ENCODE measurements at places on chromosomes 7 and 10.

DNA sequence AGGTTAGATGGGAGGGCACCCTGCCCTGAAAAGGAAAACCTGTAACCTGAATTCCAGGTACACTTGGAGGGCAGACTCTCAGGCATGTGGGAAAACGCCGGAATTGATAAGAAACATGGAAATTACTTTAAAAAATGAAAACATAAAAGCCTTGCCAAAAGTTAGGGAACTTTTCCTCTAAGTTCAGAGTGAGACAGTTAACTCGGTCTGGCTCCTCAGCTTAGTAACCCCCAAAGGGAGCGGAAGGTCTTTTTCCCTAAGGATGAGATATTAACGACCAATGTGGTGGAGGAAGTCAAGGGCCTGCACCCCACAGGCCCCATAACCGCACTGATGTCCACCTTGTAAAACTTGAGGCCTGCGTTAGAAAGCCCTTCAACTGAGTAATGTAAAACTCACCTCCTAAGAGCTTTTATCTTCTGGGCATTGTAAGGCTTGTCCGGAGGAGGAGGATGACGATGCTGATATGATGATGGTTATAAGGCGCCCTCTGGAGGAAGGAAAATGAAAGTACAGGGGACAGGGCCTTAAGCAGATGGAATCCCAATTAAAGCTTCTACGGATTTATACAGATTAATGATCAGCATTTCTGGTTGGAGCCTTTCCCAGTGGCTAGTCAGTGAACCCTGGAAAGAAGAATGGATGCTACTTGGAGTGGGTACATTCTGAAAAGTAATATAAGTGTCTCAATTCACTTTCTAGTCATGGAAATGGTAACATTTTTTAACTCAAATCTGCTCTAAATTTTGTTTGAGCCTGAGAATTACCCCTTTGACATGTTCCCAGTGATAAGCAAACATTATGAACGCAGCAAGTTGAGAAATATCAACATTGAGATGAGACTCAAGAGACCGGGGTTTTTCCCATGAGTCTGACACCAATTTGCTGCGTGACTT is 694 bp downstream of the COL1A2 start:
- no peak overlapping the region for H3K4me3 ChIP-seq
- H3K27ac ChIP-seq: no peak overlapping the region
- DNase-seq: peak; percentile 81
- H3K4me1 ChIP-seq: no peaks in the 10 kb centered on the region
- H3K27me3 ChIP-seq: no peaks in the 10 kb centered on the region

DNA sequence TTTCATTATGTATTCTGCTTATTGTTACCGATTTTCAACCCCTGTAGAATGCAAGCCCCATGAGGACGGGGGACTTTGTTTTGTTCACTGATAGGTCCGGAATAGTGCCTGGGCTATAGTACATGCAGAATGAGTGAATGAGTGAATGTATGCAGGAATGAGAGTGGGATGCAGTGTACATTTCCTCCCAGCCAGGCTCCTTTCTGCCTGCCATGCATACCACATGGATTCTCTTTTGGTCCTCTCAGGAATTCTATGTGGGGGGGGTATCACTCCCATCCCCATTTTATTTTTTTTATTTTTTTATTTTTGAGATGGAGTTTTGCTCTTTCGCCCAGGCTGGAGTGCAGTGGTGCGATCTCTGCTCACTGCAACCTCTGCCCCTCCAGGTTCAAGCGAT is 16.7 kb downstream of the TRIM56 start:
- H3K36me3 ChIP-seq: peaks cover 6% of the 10 kb centered on the region
- DNase-seq: no peak
- peaks cover 30% of the 10 kb centered on the region for H3K4me1 ChIP-seq
- no peak overlapping the region for H3K27ac ChIP-seq
- no peak overlapping the region for H3K4me3 ChIP-seq

DNA sequence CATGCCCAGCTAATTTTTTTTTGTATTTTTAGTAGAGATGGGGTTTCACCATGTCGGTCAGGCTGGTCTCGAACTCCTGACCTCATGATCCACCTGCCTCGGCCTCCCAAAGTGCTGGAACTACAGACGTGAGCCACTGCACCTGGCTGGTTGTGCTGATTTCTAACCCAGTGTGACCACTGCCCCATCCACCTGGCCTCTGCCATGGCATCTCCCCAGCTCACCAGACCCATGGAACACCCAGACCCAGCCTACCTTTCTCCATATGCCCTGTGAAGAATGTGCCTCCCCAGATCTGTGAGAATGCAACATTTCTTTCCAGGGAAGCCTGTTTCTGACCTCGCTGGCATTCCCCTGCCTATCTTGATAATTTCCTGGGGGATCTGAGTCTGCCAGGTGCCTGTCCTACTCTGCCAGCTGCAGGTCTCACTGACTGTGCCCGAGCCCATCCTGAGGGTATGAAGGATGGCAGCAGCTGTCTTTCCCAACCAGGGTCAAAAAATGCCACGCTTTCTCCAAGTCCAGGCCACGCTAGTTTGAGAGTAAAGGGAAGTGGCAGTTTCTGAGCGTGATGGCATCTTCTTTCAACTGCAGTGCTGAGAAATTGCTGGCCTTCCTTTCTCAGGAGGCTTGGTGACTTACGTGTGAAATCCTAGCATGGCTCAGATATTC is 324.4 kb upstream of the ZNF32 start:
- H3K27me3 ChIP-seq: peaks cover 17% of the 10 kb centered on the region
- H3K36me3 ChIP-seq: no peaks in the 10 kb centered on the region
- no peaks in the 10 kb centered on the region for H3K4me1 ChIP-seq

DNA sequence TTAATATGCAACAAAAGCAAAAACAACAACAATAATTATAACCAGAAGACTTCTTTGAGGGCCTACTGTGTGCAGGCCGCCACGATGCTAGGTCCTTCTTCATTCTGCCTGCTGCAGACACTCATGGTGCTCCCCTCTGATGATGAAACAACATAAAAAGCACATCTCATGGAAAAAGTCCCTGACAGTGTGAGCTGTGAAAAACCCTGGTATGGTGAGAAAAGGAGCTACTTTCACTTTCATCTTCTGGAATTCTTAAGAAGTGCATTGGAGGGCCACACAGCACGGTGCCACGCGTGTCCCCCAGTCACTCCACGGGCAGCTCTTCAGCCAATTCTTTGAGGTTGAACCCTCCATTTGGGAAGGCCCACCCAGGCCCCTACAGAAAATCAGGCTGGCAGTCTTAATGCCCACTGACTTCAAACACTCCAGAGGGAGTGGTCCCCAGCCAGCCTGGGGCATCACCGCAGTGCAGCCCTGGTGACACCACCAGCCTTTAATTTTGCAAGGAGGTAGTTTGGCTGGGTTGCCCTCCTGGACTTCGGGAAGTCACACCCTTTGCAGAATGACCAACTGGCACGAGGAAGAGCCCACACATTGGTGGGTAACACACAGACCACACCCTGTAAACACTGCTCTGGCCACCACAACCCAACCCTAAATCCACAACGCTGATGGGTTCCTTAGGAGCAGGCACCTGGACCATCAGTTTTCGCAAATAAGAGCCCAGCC is 7.7 kb downstream of the KCNMA1 start:
- peak overlapping the region; percentile 17 for H3K27ac ChIP-seq
- no peak overlapping the region for H3K4me3 ChIP-seq
- H3K27me3 ChIP-seq: no peaks in the 10 kb centered on the region
- peaks cover 12% of the 10 kb centered on the region for H3K4me1 ChIP-seq
- DNase-seq: no peak

DNA sequence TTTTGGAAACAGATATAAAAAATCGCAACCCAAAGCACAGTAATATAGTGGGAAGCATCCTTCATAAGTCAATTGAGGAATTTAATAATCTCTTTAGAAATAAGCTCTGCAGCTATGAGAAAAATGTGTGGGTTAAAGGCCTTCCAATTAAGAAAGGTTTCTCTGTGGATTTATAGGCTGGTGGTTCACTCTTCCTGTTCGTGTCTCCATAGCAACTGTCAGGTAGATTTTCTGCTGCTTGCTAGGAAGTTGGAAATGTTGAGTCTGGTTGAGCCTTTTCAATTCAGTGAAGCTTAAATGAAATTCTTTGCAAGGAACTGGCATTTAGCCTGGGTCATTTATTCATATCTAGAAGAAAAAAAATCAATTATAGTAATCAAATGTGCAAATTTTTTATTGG is 652.8 kb upstream of the CELF2 start:
- no peaks in the 10 kb centered on the region for H3K27me3 ChIP-seq
- peaks cover 8% of the 10 kb centered on the region for H3K4me1 ChIP-seq
- H3K27ac ChIP-seq: no peak overlapping the region
- DNase-seq: no peak
- no peaks in the 10 kb centered on the region for H3K36me3 ChIP-seq

DNA sequence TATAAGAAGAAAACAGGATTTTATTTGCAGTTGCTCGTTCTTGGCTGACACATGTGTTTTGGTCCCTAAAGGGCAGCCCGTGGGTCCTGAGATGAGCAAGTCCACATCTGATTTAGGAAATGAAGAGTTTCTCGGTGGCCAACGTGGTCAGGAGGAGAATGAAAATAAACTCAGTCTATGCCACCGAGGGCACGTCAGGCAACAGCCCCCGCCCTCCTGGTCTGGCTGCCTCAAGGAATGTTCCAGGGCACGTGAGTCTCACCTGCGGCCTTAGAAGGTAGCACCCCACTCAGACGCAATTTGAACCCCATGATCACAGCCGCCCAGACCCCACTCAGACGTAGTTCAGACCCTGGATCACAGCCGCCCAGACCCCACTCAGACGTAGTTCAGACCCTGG is 197.2 kb downstream of the ADARB2 start:
- H3K4me1 ChIP-seq: no peaks in the 10 kb centered on the region
- H3K4me3 ChIP-seq: no peak overlapping the region
- no peaks in the 10 kb centered on the region for H3K27me3 ChIP-seq
- peaks cover 4% of the 10 kb centered on the region for H3K36me3 ChIP-seq
- no peak overlapping the region for H3K27ac ChIP-seq

Measured in MCF 10A (cell line).